Immature natural killer cell (primary cell): ENCODE measurements at places on chromosomes 11 and 22.

DNA sequence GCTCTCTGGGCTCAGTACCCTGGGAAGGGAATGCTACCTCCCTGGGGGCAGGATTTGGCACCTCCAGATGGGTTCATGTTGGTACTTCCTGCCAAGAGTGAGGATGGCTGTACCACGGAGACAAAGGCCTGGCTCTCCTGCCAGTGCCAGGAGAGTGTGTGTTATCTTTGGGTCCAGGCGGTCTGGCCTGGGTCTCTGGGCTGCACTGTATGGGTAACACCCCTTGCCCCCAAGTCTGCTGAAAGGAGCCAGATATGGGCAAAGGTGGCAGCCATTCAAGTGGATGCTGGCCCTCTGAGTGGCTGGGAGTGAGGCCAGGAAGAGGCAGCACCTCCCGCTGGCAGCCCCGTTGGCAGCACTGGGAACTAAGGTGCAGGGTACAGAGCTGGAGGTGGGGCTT, 91.5 kb downstream of the NECTIN1 start:
- no peak for DNase-seq

DNA sequence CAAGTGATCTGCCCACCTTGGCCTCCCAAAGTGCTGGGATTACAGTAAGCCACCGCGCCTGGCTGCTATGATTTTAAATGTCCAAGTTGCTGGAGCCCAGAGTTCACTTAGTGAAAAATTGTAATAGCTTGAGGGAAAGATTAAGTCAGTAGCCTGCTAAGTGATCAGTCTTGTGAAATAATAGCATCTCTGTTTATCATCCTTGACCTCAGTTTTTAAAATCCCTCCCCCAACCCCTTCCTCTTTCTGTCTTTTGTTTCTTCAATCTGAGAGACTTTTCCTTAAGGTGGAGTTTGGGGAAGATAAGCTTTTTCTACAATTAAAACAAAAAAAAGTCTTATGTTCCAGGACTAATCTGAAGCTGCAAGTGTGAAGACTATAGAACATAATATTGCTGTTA, 6.4 kb downstream of the HIPK3 start:
- DNase-seq: no peak

- no peak for DNase-seq
Observed at GRCh38 chr11:124093330-124093729, 21.9 kb upstream of the VWA5A start.

DNA sequence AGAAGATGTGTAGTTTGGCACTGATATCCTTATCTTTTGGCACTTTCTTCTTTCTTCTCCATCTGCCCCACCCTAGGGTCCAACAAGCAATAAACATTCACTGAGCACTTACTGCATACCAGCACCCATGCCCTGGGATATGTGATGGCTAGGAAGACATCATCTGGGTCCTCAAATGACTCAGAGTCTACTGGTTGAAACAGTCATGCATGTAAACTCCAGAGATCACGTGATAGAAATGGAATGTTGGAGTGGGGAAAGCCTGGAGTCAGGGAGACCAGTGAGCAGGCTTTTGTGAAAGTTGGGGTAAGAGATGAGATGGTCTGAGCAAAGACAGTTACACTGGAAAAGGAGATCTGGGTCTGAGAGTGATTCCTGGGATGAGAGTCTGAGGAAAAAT, 724.9 kb upstream of the TENM4 start:
- DNase-seq: no peak

GRCh38 chr11:71437399-71437798, 10.8 kb downstream of the DHCR7 start:
- no peak for DNase-seq

- DNase-seq: no peak
Observed at GRCh38 chr11:114395736-114396135, 4.6 kb downstream of the C11orf71 start.
